Umbilical cord (tissue), 2 donors: ENCODE measurements at places on chromosomes 7 and 10.

DNA sequence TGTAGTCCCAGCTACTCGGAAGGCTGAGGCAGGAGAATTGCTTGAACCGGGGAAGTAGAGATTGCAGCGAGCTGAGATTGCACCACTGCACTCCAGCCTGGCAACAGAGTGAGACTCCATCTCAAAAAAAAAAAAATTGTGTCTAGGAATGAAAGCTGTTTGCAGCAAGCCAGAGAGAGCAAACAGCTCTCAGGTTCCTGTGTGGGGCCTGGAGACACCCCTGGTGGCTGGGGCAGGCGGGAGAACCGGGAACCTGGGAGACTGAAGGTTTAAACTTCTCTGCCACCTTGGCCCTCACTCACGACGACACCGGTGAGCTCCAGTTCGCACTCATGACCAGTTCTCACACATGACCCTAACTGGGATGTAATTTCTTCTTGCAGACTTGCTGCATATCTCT lies 13.2 kb upstream of the UNCX start:
- DNase-seq: no peak

DNA sequence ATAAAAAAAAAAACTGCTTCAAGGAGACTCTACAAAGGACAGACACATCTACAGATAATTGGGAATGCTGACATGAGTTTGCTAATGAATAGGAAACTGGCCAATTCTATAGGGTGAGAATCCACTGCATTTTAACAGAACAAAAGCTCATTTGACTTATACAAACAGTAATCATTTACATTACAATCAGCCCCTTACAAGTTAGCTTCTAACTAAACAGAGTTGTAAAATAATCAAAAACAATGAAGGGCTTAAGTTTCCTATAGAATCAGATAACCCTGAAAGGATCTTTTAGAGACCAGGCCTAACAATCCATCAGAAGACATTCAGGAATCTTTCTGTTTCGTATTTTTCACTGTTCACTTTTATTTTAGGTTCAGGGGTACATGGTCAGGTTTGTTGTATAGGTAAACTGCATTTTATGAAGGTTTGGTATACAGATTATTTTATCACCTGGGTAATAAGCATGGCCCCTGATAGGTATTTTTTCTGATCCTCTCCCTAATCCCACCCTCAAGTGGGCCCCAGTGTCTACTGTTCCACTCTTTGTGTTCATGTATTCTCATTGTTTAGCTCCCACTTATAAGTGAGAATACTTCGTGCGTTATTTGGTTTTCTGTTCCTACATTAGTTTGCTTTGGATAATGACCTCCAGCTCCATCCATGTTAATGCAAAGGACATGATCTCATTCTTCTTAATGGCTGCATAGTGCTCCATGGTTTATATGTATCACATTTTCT lies 131.3 kb upstream of the NOBOX start:
- no peak for DNase-seq

DNA sequence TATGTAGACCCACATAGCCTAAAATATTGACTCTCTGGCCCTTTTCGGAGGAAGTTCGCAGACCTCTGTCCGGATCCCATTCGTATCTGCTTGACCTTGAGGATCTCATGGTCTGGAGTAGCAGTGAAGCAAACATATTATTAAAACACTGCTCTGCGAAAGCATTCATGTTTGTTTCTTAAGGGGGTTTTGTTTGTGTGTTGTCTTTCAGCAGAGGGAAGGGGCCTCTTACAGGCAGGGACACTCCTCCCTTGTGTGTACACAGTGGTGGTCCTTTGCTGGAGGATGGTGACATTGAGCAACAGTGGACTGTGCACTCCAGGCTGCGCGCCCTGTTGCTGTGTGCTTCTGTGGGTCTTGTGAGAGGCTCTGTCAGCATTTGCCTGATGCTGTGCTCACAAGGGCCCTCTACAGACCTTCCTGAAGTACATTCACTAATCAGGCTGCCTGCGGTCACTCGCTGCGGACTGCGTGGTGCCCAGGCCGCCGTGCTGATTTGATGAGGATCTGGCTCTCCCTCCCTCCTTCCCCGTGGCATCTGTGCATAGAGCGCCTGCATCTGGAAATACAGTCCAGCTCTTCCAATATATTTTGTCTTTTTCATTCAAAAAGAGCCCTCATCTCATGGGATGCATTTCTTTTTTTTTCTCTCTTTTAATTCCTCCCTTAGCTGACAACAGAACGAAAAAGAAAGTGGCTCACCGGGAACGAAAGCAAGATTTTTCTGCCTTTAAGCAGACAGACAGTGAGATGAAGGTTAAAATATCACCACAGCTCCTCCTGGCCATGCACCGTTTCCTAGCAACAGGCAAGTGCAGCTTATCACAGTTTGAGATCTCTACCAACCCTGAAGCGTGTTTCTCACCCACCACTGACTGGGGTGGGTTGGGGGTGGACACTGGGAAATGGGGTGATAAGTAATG lies 135.8 kb downstream of the CNNM2 start:
- peak; percentile 75 for DNase-seq

GRCh38 chr7:50197549-50197948 lies 104.5 kb upstream of the ZPBP start:
- no peak for DNase-seq

DNA sequence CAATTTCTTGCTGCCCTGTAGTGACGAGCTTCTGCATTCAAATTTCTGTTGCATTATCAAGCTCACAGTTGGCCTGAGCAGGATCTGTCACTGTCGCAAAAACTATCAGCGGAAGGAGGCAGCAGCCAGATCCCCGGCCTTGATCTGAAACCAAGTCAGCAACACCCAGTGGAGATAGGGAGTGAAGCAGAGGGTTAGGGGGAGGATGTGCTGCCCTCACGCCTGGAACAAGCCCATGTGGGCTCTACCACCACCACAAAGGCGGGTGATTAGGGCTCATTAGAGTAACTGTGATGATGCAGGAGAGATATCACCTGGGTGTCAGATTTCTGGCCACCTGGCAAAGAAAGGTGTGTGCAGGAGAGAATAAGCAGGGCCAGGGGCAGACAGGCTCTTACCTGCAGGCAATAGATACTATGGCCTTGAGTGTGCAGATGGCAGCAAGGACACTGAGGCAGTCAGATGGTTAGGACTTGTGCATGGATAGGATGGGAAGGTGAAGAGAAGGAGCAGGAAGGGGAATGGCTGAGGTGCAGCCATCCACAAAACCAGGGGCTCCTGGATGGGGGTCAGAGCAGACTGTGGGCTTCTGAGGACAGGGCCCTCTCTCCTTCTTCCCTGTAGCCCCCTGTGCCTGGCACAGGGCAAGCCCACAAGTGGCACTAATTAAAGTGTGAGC lies 417.3 kb downstream of the RPS24 start:
- no peak for DNase-seq

GRCh38 chr10:58982470-58983239 lies 193.8 kb upstream of the PHYHIPL start:
- peak; percentile 17 for DNase-seq

DNA sequence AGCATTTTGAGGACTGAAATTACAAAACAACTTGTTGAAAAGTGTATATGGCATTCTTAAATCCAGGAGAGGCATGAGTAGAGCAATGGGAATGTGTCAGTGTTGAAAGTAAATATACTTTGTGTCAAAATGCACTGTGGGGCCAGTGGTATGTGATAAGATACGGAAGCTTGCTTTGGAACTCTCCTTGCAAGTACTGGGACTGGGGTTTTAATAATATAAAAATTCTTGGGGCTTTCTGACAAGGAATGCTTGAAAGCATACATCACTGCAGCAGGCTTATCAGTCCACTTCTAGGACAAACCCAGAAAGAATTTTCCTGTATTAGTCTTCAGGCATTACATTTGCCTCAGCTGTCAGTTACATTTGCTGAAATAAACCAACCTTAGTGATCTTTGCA lies 472.8 kb upstream of the FZD8 start:
- DNase-seq: peak; percentile 92

DNA sequence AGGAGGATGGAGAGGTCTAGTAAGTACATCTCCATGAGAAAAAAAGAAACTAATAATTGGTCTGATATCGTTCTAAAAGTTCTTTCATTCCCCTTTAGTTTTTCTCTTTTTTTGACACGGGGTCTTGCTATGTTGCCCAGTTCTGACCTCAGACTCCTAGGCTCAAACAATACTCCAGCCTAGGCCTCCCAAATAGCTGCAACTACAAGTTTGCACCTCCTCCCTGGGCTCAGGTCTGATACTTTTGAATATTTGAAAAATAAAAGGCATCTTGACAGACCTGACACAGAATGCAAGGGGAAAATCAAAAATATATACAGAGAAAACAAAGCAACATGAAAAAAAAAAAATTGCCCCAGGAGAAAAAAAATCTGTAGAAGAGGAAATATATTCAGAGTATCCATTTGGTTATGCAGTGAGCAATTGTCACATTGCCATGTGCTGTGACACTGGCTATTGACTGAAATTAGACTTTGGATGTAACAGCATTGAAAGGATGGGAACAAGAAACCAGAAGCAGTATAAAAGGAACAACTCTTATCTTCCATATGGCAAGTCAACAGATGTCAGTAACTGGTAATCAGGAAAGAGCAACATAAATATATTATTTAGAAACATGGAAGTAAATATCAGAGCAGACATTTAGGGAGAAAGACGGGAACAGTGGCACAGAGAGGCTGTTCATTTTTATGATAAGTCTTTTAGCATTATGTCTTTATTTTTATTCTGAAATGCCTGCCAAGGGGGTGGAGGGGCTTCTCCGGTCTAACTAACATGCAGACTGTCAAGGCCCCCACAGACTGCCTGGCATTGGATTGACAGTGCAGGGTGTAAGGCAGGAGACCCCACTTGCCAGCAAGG lies 408.4 kb downstream of the PARD3 start:
- no peak for DNase-seq

DNA sequence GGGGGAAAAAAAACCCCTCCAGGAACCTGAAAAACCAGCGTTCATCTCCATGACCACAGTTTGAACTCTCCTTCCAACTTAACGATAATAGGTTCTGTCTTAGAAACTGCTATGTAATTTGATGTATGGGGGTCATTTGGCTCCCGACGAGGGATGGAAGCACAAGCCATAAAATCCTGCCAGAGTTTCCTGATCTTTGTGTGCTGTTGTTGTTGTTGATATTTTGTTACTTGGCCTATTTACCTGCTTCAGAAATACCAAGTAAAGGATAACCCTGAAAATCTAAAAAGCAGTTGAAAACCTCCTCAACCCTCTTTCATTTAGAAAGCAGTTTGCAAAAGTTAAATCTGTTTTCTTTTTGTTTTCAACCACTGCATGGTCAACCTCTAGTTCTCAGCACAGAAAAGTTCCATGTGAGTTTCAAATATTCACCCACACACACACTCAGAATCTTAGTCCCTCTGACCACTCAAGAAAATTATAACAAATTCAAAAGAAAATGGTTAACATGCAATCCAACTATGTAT lies 9.3 kb upstream of the HOXA2 start:
- DNase-seq: peak; percentile 64

DNA sequence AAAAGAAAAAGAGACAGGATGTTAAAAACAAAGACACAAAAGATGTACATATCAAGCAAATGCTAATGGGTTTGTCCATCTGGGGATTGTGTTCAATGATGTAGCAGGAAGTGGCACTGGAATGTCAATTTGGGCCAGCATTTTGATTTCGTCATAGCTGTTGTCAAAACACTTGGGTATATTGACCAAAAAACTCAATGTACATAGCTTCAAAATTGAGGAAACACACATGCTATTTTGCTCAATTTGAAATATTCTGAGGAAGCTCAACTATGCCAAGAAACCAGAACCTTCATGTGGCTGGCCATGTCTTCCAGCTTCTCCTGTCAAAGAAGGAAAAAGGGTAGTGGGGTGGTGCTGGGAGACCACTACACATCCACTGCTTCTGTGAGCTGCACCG lies 212.7 kb upstream of the GHITM start:
- no peak for DNase-seq
